ENCODE measurements at places on chromosomes 7 and 10.

DNA sequence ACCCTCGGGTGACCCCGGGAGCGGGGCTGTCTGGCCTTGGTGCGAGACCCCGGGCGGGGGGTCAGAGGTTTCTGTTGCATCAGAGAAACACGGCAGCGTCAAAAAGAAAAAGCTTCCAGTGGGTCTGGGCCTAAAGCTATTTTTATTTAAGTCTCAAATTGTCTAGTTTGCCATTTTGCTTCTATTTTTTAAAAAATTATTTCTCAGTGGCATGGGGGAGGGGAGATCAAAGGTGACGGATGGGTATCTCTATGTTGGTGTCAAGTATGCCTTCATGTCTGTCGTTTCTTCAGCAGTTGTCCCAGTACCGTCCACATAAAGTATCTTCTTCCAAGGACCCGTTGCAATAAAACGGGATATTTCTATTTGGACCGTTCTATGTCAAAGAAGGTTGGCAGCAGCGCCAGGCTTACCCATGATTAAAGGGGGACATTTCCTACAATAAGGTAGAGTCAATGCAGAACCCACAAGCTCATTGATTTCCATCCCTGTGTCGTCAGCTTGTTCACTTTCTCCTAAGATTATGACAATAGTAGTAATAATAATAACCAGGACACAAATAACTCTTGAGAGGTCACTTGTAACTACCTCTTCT lies 26.0 kb upstream of the VAX1 start:
- DNase-seq: no peak

GRCh38 chr10:115826396-115826795 lies 446.6 kb downstream of the GFRA1 start:
- DNase-seq: no peak

- no peak for DNase-seq
Measured at GRCh38 chr7:99693427-99694200, 13.8 kb upstream of the CYP3A5 start.

GRCh38 chr10:133058331-133059092 lies 29.2 kb upstream of the ADGRA1 start:
- no peak for DNase-seq

DNA sequence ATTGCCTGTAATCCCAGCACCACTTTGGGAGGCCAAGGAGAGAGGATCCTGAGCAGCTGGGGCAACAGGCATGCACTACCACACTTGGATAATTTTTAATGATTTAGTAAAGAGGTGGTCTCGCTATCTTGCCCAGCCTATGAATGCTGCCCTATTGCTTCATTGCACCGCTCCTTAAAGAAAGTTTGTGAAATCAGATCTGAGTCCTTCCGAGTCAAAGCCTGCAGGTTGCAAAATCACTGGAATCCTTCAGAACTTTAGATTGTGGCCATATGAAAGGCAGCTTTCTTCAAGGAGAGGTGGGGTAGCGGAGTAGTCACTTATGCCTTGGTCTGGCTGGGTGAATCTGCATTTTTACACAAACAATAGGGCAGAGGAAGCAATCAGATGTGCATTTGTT lies 166.3 kb downstream of the ARHGAP12 start:
- no peak for DNase-seq

DNA sequence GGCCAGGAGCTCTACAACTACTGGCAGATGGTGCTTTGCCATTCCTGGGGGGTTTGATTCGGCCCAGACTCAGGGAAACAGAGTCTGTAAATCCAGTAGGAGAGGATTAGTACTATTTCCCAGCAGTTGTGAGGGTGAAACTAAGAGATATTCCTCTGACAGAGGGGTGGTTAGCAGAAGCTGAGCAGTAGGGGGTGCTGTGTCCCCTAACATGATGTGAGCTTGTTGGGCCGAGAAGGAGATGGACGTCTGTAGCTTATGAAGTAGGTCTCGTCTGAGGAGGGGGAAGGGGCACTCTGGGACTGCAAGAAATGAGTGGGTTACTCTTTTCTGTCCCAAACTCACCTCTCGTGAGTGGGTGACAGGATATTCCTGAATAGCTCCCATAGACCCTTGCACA lies 179.2 kb upstream of the MBL2 start:
- DNase-seq: no peak

- no peak for DNase-seq
Measured at GRCh38 chr7:36962367-36962766, 238.1 kb upstream of the AOAH start.

DNA sequence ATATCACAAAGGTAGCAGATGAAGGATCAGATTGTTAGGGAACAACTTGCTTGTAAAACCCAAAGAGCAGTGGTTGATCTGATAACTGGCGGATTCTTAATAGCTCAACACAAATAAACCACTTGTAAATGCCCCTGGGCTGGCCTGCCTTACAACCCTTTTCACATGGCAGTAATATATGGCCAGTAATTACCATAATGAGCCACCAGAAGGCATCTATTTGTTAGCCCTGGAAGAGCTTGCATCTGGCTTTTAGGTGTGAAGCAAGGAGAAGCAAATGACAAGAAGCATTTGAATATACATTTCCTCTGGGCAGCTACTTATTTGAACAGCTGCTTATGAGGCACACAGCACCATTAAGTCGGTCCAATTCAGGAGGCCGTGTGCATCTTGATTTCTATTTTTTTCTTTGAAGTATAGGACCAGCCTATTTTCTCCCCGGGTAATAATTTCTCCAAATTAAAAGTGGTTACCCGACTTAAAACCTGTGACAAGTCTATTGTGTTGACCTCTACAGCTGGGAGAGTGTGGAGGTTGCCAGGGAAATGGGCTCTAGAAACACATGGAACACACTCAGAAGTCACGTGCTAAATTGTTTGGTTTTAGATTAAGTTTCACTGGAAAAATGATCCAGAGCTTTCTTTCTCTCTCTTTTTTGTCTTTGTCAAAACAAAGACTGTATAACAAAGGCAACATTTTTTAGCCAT lies 113.4 kb downstream of the SEM1 start:
- peak; percentile 86 for DNase-seq

DNA sequence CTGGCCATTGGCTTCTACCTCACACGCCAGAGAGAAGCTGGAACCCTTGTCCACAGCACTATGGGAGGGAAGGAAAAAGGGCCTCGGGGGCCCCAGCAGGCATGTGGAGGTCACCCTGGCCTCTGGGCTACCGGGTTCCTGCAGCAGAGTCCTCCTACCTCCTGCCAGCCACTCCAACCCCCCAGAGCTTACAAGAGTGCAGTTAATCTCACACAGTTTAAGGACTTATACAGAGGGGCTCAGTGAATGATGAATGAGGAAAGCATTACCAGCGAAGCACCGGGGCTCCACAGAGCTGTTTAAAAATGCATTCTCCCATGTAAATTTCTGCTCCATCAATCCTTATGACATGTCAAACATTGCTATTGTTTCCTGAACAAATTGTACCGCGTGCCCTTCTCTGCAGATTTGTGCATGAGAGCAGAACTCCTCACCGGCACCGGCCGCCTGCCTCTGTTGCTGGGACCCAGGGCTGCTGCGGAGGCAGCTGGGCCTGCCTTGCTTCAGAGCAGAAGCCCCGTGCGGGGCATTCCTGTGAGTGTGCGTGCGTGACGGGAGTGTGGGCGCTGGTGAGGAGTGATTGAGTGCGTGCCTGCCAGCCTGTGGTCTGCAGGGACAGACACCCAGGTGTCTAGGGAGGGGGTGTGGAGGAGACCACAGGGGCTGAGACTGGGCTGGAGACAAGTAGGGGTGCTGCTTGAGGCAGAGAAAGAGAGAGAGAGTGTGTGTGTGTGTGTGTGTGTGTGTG lies 52.8 kb downstream of the C10orf105 start:
- no peak for DNase-seq

GRCh38 chr7:119233015-119233414 lies 1008.5 kb downstream of the ANKRD7 start:
- no peak for DNase-seq

DNA sequence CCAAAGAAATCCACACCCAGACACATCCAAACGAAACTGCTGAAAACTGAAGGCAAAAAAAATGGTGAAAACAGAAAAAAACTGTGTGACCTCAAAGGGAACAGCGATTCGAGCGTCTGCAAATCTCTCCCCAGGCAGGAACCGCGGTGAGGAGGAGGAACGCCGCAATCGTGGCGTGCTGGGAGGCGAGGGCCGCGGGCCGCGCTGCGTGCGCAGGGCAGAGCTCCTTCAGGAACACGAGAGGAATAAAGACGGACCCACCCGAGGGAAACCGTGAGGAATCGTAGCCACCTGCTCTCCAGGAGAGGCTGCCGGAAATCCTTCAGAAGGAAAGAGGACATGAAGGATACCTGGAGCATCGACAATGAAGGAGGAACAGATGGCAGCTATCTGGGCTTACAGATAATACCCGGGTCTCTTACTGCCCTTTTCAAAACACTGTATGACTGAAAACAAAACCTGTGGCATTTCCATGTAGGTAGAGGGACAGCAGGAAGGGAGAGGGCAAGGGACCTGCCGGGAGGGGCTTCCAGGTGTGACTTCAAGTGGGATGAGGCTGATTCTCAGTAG lies 266.0 kb downstream of the MAD1L1 start:
- no peak for DNase-seq

GRCh38 chr10:124625831-124626238 lies 118.3 kb downstream of the FAM53B start:
- no peak for DNase-seq

Data from NCI-H2107 (cell line).